ENCODE measurements at places on chromosomes 1 and 21.

DNA sequence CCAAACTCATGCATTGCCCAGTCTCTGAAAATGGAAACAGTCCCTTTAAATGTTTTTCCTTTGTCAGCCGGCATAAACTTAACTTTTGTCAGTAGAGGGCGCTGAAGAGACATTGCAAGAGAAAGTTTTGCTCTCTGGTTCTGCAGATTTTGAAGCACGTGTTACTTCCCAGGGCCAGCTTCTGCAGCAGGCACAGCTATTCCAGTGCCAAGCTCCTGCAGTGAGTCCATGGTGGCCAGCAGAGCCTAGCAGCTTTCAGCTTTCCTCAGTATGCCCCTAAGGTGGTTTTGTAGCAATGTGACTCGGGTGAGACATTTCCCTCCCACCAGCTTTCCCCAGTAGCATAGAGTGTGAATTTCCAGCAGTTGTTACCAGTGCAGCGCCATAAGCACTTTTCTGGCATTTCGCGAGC, 2.6 kb upstream of the IFI44L start:
- DNase-seq: no peak

GRCh38 chr1:178485541-178485981, 11.2 kb downstream of the CLEC20A start:
- DNase-seq: no peak

DNA sequence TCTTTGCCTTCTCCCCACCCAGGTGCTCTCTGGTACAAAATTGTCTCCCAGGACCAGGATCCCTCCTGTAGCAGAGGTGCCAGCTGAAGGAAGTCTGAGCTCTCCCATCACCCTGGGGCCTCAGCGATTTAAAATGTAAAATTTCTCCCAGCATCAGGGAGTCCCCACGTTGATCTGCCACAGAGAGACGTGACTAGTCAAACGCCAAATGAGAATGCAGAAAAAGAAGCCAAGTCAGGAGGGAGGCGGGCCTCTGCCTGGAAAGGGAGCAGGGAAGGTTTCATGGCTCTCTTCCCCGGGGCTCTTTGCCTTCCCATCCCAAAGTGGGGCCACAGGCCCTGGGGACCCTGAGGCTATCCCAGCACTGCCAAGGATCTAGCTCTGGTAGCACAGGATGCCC, 40.0 kb upstream of the USP1 start:
- no peak for DNase-seq

- DNase-seq: no peak
Observed at GRCh38 chr1:246032031-246032551, 475.0 kb downstream of the SMYD3 start.

GRCh38 chr1:214228976-214229375, 52.0 kb upstream of the SMYD2 start:
- DNase-seq: no peak

GRCh38 chr1:175197531-175197930, 5.0 kb upstream of the KIAA0040 start:
- DNase-seq: no peak
